Activated CD8-positive, alpha-beta memory T cell treated with anti-CD3 and anti-CD28 coated beads, Interleukin-2, amount 50 U/mL, for 4 hours (primary cell): ENCODE measurements at places on chromosomes 1 and 21.
A peak's percentile ranks its signal among the peaks of the same experiment; 100 is the strongest.

DNA sequence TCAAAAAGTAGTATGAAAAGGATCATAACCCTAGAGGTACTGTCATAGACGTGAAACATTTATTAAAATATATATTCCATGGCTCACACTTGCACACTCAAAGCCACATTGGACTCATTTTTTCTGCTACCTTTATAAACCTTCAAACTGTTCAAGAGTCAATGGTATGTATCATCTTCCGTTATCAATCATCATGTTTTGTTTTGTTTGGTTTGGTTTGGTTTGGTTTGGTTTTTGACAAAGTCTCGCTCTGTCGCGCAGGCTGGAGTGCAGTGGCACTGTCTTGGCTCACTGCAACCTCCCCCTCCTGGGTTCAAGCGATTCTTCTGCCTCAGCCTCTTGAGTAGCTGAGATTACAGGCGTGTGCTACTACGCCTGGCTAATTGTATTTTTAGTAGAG lies 1.8 kb downstream of the IFNAR2 start:
- peak; percentile 58 for DNase-seq

DNA sequence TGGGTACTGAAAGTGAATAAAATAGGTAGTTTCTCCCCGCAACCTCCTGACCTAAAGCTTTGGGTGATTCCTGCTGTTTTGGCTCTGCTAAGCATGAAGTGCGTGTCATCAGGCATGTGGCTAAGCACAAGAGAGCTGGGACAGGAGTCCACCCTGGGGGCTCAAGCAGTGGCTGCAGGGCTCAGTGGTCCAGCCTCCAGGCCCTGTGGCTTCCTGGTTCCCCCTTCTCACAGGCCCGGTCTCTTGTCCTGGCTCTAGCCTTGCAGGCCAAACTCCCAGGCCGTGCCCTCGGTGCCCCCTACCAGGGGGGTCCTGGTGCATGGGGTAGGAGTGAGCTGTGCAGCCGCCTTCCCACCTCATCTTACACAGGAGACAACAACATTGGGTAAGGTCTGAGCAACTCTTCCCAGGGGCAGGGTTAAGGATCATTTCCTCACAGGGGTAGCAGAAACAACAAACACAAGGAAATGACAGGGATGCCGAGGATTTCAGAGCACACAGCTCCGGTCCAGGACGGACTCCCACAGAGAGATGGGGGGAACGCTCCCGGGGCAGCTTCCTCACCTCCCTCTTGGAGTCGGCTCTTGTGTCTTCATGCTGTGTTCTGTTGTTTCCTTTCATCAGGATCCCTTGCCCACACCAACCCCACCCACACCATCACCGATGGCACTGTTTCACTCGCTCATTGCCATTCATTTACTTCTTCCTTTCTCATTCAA lies 19.8 kb upstream of the SLC2A1 start:
- no peak for DNase-seq

- DNase-seq = no peak
Observed at GRCh38 chr1:162903246-162903645, 42.3 kb upstream of the CCDC190 start.

DNA sequence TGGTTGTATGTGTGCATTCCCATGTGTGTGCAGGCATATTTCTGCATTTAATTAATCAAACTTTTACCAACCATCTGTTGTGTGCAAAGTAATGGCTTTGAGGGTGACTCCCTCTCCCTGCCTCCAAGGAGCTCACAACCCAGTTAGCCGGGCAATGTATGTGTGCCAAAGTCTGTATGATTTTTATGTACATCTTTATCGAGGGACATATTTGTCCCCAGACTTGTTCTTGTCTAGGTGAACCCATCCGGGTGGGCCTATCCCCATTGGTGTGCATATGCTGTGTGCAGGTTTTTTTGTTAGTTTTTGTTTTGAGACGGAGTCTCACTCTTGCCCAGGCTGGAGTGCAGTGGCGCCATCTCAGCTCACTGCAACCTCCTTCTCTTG lies 1.8 kb downstream of the SYTL1 start:
- DNase-seq = no peak

DNA sequence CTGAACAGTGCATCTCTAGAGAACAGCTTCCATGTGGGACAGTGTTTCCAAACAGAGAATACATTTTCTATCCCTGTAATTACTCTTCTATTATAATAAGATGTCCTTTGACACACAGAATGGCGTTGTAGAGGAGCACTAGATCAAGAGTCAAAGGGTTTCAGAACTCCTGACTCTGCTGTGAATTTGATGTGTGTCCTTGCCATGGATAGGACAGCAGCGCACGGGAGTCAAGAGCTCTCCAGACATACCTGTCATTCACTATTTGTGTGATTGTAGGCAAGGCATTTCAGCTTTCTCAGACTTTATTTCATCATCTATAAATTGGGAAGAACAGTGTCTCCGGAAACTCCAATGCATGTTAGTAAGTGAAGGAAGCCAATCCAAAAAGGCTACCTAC lies 176.4 kb downstream of the RGS7 start:
- no peak for DNase-seq

DNA sequence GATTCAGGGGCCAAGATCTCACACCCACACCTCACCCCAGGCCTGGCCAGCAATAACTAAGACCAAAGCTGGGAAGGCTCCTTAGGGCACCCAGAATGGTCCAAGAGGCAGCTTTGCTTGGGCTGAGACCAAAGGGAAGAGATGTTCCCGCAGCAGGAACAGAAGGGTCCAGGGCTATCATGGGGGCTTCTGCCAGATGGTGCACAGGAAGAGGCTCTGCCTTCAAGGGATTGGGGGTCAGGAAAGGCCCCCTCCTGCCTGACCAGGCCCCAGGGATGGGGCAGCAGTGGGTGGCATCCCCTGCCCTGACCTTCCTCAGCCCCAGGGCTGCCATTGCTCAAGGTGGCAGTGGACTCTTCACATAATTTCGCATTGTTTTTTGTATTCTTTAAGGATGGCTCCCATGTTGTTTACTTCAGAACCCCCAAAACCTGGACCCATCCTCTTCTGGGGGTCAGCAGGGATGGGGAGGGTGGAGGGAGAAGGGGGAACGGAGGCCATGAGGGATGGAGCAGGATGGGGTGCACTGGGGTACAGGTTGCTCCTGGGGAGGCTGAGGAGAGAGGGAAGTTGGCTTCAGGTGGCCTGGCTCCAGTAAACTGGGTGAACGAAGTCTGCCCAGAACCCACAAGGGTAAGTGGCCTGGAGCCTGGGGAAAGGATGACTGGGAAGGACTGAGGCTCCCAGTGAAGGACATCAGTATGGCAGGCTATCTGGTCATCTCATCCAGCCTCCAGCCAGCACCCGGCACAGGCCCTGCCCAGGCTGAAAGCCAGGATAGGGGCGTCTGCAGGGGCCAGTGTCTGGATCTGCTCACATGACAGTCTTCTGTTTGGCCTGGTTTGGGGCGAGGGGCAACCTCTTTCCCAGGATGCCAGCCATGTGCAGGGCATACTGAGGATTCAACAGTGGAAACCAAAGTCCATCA lies 2.6 kb upstream of the NADK start:
- no peak for DNase-seq

- DNase-seq = no peak
Observed at GRCh38 chr1:114126261-114127095, 27.2 kb downstream of the SYT6 start.

- no peak for DNase-seq
Observed at GRCh38 chr1:82125119-82125518, 324.4 kb downstream of the ADGRL2 start.
